ENCODE measurements at places on chromosomes 7 and 10. TPM values are rescaled to one million over a fixed set of nuclear protein-coding genes. Genes with fewer than 3 reads are reported as not detected.

LUC7L2 gene
- total RNA-seq: 78.5 TPM

DNA sequence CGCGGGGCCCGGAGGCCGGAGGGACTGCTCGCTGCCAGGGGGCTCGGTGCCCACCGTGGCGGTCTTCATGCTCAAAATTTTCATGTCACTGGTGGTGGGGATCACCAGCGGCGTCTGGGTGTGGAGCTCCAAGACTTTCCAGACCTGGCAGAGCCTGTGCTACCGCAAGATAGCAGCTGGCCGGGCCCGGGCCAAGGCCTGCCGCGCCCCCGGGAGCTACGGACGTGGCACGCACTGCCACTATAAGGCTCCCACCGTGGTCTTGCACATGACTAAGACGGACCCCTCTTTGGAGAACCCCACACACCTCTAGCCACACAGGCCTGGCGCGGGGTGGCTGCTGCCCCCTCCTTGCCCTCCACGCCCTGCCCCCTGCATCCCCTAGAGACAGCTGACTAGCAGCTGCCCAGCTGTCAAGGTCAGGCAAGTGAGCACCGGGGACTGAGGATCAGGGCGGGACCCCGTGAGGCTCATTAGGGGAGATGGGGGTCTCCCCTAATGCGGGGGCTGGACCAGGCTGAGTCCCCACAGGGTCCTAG lies 2.0 kb downstream of the FZD9 start:
- DNase-seq: peak; percentile 69

GRCh38 chr10:13627459-13628310 lies 40.9 kb downstream of the PRPF18 start:
- DNase-seq: no peak

DNA sequence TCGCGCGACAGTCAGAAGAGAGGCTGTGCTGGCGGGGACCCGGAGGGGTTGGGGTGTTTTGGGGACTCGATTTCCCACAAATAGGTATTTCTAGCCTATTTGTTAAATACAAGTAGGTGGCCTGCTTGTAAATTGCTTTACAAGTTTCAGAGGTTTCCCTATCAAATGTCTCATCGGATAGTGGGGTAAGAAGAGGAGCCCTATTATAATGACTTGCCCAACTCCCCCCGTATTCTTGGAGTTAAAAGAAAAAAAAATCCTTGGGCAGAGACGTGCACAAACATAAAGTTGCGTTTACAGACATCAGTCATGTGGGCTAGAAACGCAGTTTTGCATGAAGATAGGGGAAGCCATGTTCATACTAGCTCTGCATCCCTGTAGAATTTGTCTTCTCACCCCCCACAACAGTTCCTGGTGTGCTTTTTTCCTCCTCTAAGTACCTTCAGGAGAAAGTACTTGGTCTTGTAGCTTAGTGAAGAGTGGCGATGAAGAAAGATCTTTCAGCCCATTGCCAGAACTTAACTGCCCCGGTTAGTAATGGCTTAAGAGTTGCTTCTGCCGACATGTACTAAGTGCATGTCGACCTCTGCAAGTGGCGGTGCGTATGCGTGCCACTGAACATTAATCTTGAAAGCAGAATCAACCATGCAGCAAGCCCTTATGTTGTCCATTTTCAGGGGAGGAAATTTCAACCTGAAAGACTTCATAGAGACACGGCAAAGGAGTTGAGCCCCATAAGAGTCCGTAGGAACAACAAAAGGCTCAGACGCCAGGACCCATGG lies 832 bp upstream of the TIAL1 start:
- no peak for DNase-seq

DNA sequence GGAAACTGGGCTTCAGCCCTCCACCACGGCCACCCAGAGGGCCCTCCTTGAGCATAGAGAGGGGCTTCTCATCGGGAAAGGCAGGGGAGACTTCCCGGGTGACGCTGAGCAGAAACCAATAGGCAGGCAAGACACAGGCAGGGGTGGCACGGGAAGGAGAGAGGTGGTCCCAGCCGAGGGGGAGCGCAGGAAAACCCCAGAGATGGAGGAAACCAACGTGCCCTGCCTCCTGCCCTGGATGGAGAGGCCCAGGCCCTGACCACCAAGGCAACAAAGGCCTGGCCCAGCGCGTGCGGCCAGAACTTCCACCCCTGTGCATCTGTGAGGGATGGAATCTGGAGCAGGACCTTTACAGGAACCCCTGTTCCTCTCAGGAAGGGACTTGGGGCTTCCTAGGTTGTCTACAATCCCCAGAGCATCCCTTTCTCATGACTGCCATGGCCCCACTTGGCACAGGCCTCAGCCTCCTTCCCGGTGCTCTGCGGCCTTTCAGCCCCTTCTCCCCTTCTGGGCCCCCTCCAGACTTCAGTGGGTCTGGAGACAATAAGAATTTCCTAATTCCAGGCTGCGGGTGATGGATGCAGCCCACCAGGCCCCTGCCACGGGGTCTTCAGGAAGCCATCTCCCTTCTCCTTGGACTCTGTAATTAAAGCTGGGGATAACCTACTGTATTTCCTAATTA lies 137.0 kb upstream of the RET start:
- no peak for DNase-seq

GRCh38 chr10:94666391-94667102 lies 17.0 kb upstream of the CYP2C18 start:
- no peak for DNase-seq

RRP12 gene
- 32.8 TPM for total RNA-seq

- DNase-seq: no peak
Measured at GRCh38 chr7:74475243-74475986, 21.7 kb downstream of the GTF2IRD1 start.

DNA sequence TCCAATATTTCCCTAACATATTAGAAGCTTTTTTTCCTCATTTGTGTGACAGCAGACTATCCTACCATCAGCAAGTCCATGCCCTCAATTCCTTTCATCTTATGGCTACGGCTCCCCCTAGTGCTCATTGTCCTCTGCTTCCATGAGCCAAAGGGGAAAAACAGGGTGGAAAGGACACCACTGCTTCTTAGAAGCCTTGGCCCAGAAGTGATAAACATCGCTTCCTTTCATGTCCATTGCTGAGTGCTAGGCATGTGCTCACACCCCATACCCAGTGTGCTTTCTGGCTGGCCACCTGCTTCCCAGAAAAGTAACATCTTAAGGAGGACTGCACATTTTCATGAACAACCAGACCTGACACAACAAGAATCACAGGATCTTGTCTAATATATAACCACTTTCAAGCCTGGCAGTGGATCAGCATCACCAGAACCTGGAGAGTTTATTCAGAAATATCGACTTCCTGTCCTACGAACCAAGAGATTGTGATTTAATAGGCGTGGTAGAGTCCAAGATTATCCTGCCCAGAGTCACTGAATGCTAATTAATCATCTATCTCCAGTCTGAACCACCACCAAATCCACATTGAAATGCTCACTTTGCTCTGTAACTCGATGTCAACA lies 650.5 kb upstream of the SORCS1 start:
- DNase-seq: peak; percentile 79

DNA sequence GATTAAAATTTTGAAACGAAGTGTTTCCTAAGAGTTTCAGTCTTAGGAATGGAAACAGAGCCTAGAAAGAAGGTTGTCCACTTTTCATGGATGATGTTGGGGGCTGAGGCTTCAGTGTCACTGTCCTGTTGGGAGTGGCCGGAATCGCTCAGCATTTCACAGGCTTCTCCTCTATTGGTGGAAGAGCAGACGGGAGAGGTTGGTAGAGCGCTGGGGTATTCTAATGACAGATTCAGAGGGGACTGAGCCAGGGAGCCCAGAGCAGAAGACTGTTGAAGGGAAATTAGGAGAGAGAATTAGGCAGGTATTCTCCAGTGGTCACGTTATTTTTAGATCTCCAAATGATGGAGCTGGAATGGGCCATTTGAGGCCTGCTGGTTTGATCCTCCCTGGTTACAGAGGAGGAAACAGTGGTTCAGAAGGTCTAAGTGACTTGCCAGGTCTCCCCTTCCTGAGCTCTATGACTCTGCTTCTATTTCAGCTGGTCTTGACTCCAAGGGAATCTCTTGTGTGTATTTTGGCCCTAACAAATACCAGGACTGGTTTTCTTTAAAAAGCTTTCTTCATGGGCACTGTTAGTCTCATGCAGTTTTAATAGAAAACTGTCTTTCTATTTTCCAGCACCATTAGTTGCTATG lies 35.7 kb upstream of the EEPD1 start:
- DNase-seq: no peak

- peak; percentile 100 for DNase-seq
Measured at GRCh38 chr7:116576350-116577319, 51.8 kb downstream of the CAV1 start.

DNA sequence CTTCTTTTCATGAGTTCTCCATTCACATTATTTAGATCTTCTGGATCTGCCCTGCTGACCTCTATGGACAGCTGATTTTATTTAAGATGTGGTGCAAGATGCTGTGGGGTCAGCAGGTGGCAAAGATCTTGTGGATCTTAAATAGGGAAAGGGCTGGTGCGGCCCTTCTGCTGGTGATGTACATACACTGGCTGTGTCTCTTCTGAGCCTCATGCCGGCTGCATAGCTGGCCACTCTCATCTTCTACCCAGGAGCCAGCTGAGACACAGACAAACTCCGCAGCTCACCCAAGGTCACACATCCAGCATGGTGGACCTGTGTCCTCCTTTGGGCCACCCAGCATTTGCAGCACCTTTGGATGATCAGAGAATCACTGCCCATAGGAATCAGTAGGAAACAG lies 9.7 kb downstream of the RBP3 start:
- no peak for DNase-seq

WEE2 gene
- total RNA-seq: not detected
